Bone marrow (tissue), 2 donors: ENCODE measurements at places on chromosomes 6 and 20.

DNA sequence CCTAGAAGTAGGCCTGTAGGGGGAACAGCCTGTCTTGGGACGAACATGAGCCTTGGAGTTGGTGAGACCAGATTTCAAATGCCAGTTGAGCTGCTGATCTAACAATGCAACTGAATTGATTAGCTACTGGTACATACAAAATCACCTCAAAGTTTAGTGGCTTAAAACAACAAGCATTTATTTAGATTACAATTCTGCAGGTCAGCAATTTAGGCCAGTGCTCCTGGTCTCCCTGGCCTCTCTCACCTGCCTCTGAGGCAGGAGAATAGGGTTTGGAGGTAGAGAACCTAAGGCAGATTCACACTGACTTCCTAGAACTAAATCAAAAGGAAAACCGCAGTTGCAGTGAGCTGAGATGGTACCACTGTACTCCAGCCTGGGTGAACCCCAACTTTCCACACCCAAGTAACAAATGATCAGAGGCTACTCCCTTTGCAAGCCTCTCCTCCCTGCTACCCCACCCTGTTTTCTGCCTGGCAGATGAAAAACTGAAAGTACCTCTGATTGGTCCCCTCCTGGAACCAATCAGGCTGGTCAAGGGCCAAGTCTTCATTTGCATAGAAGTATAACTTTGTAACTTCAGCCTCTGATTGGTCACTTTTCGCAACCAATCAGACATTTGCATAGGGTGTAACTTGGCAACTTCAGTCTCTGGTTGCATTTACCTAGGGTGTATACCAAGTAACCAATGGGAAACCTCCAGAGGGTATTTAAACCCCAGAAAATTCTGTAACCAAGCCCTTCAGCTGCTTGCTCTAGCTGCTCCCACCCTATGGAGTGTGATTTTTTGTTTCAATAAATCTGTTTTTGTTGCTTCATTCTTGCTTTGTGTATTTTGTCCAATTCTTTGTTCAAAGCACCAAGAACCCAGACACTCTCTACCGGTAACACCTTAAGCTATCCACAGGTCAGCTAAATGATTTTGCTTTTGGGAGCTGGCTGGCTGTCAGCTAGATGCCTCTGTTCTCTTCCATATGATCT is 8.1 kb upstream of the UBR2 start:
- no peak for DNase-seq

DNA sequence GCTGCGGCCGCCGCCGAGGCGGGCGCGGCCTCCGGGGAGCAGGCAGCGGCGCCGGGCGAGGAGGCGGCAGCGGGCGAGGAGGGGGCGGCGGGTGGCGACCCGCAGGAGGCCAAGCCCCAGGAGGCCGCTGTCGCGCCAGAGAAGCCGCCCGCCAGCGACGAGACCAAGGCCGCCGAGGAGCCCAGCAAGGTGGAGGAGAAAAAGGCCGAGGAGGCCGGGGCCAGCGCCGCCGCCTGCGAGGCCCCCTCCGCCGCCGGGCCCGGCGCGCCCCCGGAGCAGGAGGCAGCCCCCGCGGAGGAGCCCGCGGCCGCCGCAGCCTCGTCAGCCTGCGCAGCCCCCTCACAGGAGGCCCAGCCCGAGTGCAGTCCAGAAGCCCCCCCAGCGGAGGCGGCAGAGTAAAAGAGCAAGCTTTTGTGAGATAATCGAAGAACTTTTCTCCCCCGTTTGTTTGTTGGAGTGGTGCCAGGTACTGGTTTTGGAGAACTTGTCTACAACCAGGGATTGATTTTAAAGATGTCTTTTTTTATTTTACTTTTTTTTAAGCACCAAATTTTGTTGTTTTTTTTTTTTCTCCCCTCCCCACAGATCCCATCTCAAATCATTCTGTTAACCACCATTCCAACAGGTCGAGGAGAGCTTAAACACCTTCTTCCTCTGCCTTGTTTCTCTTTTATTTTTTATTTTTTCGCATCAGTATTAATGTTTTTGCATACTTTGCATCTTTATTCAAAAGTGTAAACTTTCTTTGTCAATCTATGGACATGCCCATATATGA is 3.2 kb downstream of the MARCKS start:
- DNase-seq, result no peak

DNA sequence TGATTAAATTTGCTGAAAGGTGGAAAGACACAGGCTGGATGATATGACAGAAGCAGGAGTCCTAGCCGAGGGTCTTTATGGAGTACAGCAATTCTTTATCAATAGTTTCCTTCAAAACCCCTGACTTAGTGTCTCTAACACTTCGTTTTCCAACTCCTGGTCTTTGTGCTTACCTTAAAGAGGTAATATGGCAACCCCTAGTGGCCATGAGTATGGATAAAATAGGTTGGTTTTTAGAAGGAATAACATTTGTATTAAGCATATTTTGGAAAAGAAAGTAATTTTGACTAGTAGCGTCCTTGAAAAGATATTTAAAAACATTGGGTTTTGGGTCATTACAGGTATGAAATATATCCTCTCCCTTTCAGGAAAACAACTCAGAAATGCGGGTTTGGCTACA is 51.9 kb downstream of the VGLL2 start:
- no peak for DNase-seq

GRCh38 chr20:38222231-38222922 is 38.2 kb downstream of the KIAA1755 start:
- DNase-seq, result no peak

DNA sequence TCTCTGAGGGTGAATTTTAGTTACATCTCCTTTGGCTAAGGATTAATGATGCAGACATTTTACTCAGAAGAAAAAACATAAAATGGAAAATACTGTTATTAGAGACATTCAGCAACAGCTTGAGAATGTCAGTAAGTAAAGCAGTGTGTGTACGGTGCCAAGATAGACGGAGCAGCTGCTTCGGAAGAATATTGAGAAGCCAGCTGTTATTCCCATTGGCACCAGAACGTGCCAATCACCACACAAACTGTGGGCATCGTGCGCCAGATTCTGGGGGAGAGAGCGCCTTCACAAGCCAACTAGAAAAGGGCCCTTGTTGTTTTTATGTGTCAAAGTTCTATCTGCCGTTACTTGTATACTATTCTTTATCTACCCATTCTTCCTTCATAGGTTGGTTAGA is 163.4 kb downstream of the MTFR2 start:
- DNase-seq, result no peak

- no peak for DNase-seq
Measured at GRCh38 chr20:3867802-3868201, 21.2 kb downstream of the MAVS start.
